ENCODE measurements at places on chromosomes 6 and 20.

GRCh38 chr20:62087632-62088031 lies 22.0 kb upstream of the TAF4 start:
- DNase-seq, result no peak

DNA sequence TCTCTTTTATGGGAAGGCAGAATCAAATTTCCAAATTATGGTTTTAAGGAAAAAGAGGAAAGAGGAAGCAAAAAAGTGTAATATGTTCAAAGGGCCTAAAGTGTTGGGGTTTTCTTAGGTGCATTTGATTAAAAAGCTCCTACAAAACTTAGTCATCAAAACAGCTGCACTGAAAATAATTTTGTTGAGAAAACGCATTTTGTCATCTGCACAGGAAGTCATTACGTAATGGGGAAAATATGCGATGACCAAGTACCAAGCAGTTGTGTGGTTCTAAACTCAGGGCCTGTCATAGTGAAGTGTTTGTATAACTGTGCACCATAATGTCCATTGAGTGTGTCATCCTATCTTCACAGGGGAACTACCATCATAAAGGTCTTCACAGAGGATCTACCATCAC lies 15.6 kb downstream of the HAO1 start:
- no peak for DNase-seq

DNA sequence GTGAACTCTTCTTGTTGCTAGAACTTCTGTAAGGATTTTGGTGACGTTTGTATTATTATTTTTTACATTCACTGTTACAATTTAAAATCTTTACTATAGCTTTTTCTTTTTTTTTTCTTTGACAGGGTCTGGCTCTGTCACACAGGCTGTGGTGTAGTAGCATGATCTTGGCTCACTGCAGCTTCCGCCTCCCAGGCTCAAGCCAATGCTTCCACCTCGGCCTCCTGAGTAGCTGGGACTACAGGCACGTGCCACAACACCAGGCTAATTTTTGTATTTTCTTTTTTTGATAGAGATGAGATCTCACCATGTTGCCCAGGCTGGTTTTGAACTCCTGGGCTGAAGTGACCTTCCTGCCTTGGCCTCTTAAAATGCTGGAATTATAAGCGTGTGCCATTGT lies 21.2 kb downstream of the HECA start:
- no peak for DNase-seq

- DNase-seq, result no peak
Measured at GRCh38 chr6:150492941-150493340, 106.7 kb upstream of the PLEKHG1 start.

GRCh38 chr20:61119794-61120410 lies 132.2 kb upstream of the CDH4 start:
- no peak for DNase-seq

- DNase-seq, result no peak
Measured at GRCh38 chr6:36729161-36729524, 31.5 kb downstream of the RAB44 start.

GRCh38 chr20:997486-997885 lies 4.6 kb downstream of the RSPO4 start:
- DNase-seq, result no peak

DNA sequence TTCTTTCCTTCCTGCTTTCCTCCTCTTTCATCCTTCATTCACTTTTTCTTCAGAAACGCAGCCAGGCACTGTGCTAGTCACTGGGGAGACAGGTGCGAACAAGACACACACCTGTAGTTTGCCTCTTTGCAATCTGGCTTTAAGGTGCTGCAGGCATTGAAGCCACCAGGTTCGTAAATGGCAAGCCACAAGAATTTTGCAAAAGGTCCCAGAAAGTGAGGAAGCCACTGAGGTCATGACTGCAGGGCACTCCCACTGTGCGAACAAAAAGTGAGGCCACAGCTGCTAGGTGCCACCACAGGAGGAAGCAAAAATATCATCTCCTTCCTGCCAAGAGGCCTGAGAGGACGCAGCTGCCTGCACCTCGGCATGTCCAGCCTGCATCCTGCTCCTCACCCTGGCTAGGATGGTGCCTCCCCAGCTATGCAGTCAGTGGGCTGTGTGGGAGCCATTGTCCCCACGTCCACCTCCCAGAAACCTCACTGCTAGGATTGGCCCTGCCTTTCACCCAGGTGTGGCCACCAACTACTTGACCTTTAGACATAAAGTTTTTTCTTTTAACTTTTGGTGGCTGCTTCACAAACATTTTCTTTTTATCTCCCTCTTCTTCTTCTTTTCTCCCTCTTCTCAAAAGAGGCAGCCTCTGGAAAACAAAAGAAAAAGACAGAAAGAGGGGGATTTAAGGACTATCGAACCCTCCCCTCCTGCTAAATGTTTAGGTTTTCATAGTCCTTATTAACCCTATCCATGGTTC lies 230.8 kb downstream of the BCAS1 start:
- no peak for DNase-seq

GRCh38 chr6:166251211-166251610 lies 57.0 kb downstream of the PRR18 start:
- DNase-seq, result no peak

- DNase-seq, result no peak
Measured at GRCh38 chr20:62695448-62696414, 12.9 kb upstream of the NTSR1 start.

GRCh38 chr6:109330263-109330662 lies 52.0 kb downstream of the CD164 start:
- DNase-seq, result no peak

DNA sequence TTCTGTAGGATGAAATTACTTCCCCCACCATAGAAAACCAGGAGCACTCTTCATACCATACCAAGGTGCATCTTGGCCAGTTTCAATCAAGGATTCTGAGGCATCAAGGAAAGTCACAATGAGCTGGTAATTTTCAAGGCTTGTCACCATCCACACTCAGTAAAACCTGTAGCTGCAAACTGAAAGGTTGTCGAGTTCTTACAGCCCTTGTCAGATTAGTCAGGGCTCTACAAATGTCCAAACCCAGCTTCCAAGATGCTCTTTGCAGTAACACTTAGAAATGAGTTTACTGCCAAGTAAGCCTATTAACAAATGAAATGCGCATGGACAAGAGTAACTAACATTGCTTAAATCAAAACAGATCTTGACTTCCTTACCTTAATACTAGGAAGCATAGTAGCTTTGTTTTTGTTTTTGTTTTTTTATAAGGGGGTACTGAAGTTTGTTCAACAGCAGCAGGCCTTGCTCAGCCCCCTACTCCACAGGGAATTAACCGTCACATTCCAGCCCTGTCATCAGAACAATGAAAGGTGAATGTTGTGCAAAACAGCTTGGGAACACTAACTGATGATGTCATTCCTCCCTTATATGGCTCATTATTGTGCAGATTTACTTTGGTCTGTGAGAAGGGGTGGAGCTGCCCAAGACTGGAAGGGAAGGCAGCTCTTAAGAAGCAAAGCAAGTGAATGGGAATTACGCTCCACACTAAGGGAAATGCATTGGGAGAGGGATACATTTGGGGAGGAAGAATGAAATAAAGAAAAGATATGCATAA lies 49.9 kb upstream of the TMEM30A start:
- DNase-seq, result peak; percentile 96

DNA sequence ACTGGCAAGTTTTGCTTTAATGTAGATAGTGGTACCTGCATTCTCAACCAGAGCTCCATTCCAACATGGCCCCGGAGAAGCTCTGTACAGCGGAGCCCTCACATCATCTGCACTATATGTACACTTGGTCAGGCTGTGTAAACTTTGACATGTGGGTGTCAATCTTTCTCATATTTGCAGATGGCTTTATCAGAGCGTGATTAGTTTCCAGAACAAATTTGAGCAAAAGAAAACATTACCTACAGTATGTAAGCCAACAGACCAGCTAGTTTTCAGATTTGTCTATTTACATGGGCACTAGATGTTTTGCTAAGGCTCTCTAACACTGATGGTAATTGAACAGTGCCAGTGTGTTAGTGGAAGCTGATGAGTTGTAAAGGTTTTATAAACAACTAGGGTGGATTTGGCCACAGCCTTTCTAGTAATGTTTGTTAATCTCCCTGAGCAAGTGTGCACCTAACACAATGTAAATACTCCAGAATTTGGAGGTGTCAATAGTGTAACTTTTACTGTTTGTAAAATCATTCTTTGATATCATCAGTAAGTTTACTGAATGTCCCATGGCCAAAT lies 131.8 kb downstream of the FOXA2 start:
- DNase-seq, result no peak

DNA sequence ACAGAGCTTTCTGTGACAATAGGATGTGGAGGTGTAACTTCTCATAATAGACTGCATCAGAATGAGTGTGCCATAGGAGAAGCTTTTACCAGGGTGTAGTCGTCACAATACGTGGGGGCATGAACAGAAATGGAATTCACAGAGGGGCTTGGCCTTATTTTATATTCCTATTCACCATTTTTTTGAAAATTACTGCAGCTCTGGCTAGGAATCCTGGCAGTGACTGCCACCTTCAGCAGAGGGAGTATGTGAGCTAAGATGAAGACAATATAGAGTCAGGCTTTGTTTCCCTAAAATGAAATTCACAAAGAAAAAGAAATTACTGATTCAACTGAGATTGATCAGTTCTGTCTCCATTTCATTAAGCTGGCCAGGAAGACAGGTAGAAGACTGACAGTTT lies 13.9 kb downstream of the TOMM6 start:
- peak; percentile 12 for DNase-seq

GRCh38 chr6:157410045-157410444 lies 29.1 kb downstream of the ZDHHC14 start:
- DNase-seq, result no peak

GRCh38 chr6:36865835-36866234 lies 8.8 kb downstream of the PPIL1 start:
- peak; percentile 80 for DNase-seq

DNA sequence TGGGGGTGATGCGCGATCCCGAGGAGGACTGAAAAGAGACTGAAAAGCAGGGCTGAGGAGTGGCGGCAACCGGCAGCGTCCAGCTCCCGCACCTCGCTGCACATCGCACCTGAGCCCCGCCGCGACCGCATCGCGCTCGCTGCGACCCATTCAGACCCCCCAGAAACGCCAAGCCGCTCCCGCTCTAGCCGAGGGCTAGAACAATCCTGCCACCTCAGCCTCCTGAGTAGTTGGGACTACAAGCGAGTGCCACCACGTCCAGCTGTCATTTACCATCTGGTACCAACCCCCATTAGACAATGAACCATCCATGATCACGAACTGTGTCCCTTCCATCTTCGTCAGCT lies 33.2 kb downstream of the HLA-A start:
- no peak for DNase-seq

DNA sequence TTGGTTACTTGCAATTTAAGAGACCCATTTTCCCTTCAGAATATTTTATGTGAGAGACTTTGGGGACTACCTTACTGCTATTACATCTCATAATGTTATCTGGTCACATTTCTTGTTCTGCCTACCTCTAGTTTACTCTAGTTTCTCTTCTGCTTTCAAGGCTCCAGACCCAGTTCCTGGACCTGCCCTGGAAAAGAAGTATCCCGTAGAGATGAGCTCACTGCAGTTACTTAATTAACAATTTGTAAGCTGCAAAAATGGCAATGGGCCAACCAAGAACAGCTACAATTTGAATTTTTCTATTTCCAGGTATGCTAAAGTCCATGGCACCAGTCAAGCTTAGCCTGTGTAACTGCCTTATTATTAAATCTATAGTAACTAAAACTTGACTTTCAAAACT lies 25.0 kb downstream of the TAB2 start:
- DNase-seq, result peak; percentile 79

- no peak for DNase-seq
Measured at GRCh38 chr20:41623625-41624375, 5.6 kb upstream of the CHD6 start.

DNA sequence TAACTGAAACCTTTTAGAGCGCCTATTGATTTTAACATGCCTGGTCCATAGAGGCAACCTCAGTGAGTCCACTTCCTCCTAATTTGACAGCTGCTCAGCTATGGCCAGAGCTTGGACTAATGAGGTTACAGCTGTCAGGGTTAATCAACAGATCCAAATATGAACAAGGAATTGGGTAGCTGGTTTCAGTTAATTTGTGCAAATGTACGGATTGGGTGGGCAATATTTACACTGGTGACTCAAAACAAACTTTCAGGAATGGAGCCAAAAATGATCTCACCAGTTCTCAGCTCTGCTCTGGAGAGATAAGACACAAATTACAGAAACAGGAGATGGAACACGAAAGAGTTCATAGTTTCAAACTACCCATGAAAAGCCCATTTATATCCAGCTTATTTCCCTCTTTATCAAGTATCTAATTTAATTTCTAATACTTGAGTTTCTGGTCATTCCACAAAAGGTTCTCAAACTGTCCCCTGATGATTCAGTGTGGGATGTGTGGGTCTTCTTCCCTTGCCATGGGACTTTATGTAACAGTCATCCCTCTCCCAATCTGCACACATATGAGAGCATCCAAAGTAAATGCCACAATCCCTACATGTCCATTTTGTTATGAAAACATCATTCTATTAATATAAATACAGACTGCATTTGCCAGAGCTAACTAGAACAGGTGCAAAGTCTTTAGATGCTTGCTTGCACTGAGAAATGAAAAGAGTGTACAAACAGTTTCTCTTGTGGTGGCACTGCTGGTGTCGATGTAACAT lies 149.9 kb downstream of the RPS12 start:
- DNase-seq, result peak; percentile 64

DNA sequence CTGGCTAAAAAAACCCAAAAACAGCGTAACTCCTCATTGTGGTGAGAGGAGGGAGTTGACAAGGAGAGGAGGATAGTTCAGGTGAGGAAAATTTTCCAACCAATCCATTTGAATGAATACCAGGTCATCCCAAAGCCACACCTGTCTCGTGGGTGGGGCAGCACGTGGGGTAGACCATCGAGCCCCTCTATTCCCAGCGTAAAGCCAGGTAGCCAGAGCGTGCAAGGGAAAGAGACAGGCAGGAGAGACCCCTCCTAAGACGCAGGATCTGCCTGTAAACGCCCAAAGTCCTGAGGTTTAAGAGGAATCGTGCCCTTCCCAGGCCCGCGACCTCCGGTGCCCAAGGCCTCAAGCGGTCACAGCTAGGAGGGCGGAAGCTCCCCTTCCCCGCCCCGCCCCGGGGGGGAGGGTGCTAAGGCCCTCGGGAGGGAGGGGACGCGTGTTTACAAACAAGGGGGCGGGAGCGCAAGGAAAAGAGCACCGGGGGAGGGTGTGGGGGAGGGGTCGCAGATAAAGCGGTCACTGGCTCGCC lies 712 bp downstream of the RXRB start:
- peak; percentile 89 for DNase-seq

GRCh38 chr6:147132889-147133288 lies 71.3 kb upstream of the STXBP5 start:
- DNase-seq, result peak; percentile 79

Data from NCI-H69 (cell line).